ENCODE measurements at places on chromosomes 7 and 10.

DNA sequence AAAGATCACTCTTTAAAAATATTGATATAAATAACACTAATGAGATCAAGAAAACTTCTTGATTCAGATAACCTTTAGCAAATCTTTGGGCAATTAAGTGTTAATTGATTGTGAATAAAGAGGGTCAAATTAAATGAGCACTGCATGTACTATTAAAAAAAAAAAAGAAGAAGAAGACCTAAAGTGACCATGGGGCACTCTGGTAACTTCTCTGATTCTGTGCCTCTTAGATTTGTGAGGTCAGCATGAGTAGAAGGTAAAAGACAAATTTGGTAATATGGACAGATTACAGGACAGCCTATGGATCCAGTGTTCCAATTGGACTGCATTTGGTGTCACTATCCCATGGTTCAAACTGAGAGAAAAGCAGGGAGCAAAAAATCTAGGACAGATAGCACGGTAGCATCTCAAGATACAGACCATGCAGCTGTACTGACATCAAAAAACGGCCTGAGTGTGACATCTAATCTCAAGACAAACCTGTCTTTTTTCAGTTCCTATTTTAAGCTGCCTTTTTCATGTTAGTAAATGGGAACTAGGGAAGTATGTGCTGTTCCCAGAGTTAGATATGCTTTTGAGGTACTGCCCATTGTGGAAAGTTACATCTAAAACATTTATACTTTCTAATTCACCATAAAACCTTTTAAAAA, 128.0 kb downstream of the KCND2 start:
- no peak for DNase-seq

DNA sequence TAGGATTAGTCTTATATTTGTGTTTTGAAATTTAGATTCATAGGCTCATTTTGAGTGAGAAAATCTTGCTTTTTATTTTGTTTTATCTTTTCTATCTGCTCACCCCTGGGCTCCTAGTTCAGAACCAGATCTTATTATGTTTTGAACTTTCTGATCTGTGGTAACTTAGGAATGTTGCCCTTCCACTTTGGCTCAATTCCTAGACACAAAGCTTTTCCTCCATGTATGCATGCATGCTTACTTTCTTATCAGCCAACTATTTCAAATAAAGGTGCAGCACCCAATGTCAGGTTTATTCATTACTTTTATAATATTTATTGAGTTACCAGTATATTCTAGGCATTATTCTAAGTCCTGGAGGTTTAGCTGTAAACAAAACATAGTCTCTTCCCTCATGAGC, 374.8 kb upstream of the KIAA1217 start:
- DNase-seq: no peak

DNA sequence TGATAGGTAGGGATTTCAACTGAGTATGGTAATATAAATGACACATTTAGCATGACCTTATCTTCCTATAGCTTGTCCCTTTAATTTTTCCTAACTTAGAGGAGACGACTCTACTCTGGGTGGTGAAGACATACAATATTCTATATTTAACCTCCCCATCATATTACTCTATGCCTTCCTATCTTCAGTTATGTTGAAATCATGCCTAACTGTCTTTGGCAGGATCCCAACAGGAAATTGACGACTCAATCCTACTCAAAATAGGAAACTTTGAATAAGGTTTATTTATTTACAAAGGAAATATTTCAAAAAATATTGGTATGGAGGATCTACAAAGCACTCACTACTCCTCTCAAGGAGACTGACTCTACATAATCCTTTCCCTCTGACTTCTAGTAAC, 24.1 kb upstream of the SEMA3A start:
- no peak for DNase-seq

GRCh38 chr10:87716348-87716670, 56.6 kb downstream of the PAPSS2 start:
- DNase-seq: no peak

- DNase-seq: no peak
These were observed 63.9 kb downstream of the BTAF1 start for GRCh38 chr10:91987397-91988037.

GRCh38 chr7:98970016-98970615, 91.8 kb downstream of the TRRAP start:
- no peak for DNase-seq

DNA sequence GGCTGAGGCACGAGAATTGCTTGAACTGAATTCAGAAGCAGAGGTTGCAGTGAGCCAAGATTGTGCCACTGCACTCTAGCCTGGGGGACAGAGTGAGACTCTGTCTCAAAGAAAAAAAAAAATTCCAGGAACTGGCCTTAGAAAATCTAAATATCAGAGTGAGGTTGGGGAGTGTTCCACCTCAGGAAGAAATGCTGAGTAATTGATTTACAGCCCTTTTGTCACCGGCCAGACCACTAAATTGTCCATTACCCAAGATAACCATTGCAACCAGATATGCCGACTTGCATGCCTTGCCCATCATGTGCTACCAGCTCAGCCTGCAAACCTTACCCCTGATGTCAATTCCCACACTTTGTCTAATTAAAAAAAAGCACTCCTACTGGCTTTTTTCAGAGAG, 42.4 kb downstream of the CRCP start:
- DNase-seq: no peak

GRCh38 chr10:103451091-103451813, 918 bp downstream of the CALHM2 start:
- DNase-seq: no peak

DNA sequence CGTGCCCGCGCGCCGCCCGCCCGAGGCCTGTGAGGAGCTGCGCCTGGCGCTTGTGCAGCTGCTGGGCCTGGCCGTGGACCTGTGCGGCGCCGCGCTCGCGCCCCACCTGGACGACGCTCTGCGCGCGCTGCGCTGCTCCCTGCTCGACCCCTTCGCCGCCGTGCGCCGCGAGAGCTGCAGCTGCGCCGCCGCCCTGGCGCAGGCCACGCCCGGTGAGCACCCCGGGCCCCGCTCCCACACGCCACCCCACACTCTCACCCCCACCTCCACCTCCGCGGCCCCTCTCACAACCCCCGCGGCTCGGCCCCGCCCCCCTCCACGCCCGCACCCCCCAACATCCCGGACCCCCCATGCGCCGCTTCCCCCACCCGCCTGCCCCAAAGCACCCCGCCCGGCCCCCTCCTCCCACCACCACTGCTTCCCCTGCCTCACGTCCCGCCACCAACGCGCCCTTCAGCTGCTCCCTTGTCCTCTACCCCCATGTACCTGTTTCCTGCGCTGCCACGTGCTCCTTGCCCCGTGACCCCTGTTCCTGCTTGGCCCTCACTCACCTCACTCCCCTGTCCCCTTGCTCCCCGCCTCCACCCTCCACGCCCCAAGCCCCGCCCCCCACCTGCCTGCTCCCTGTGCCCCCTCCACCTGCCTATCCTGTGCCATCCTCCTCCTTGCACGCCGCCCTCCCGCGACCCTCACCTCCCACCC, at the start of gene PRKAR1B:
Gene PRKAR1B (minus strand): TSS at position 178 of the 702 bp plus-strand sequence. CDS start 15,776 bp downstream, outside the sequence.
- DNase-seq: peak; percentile 21

- DNase-seq: no peak
These were observed 21.0 kb downstream of the CDK6 start for GRCh38 chr7:92815412-92815811.

DNA sequence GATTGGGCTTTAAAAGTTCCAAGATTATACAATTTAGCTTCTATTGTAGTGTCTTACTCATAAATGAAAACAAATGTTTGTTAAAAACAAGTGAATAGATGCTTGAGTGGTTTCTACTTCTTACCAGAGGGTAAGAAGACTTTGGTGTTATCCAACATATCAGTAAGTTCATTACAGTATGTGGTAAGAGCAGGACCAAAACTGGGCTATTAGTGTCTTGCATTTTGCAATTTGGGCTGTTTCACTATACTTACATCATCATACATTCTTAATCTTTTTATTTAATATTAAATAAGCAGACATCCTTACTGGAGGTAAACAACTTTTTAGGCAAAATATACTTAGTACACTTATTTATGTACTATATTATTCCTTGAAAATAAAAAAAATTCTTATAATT, 248.4 kb upstream of the HGF start:
- no peak for DNase-seq

- DNase-seq: no peak
These were observed 467.9 kb upstream of the PODXL start for GRCh38 chr7:132024290-132024689.

- DNase-seq: no peak
These were observed 710 bp downstream of the MRPL43 start for GRCh38 chr10:100986623-100986951.

GRCh38 chr7:140033036-140033435, 29.7 kb downstream of the PARP12 start:
- DNase-seq: no peak

GRCh38 chr10:32005050-32005449, 51.2 kb downstream of the KIF5B start:
- DNase-seq: no peak

DNA sequence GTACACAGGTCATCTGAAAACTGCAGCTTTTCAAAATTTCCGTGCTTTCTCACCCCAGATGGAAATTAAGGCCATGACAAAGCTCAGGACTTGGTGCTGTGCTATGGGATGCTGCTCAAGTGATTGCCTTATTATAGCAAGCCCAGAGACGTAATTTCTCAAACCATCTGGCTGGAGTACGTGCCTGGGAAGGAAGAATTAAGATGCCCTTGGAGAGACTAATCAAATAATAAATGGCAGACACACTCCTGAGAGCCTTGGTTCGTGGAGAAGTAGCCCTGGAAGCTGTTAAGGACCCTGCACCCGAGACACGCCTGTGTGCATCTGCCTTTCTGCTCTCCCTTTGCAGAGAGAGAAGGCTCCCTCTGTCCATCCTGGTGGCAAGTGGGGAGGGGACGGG, 38.3 kb upstream of the PRLHR start:
- DNase-seq: no peak

GRCh38 chr7:47498229-47499056, 83.5 kb downstream of the TNS3 start:
- DNase-seq: no peak

DNA sequence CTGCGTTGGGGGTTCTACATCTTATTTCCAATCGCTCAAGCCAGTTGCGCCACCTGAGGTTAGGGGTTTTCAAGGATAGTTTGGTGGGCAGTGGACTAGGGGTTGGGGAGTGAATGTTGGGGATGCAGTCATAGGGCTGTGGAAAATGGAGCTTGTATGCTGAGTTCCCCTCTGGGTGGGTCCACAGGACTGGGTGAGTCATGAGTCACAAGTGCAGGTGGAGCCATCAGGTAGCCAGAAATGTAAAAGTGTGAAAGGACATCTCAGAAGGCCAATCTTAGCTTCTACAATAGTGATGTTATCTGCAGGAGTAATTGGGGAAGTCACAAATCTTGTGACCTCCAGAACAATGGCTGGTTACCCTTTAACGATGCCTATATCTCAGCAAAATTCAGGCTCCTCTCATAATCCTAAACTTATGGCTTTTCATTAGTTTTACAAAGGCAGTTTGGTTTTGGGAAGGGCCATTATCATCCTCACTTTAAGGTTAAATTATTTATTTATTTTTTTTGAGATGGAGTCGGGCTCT, 18.0 kb upstream of the MKRN1 start:
- no peak for DNase-seq

- no peak for DNase-seq
These were observed 98.5 kb upstream of the PPP2R2D start for GRCh38 chr10:131802156-131802915.

DNA sequence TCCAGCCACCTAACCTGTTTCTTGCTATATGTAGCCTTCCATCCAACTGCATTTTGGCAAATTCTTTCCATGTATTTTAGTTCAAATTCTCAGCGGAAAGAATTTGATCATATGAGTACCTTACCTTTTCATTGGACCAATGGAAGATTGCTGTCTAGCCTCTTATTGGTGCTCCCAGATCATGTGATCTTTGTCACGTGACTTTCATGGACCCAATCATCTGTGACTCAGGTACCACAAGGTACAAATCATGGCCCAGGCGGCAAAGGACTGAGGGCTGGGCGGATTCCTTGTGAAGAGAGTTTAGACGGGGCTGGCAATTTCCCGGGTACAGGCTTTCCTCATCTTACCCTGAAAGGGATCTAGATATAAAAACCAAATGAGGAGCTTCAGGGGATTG, 85.9 kb upstream of the TBX20 start:
- DNase-seq: no peak

DNA sequence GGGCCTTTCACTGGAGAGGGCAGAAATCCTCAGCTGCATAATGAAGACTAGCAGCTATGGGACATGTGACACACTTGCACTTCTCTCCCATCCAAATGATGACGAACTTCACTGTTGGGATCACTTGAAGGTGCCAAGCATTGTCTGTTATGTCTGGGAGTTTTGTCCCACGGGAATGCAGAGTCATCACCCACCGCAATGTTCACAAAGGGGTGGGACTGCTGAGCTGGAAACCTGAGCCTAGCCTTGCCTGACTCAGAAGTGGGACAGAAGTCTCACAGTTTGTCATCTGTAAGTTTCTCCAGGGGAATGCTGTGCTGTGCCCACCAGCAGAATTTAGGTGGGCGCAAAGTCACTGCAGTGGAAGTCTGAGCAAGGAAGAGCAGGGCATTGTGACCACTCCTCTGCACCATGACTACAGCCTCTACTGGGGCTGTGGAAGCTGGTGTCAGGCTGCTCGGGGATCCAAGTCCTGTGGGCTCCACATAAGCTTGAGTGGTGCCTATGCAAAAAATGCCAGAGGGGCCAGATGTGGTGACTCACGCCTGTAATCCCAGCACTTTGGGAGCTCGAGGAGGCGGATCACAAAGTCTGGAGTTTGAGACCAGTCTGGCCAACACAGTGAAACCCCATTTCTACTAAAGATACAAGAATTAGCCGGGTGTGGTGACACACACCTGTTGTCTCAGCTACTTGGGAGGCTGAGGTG, 472.0 kb upstream of the CNTNAP2 start:
- no peak for DNase-seq

- DNase-seq: no peak
These were observed 19.7 kb downstream of the AHR start for GRCh38 chr7:17318146-17318545.

GRCh38 chr7:2864999-2865670, 21.0 kb upstream of the GNA12 start:
- DNase-seq: peak; percentile 61

GRCh38 chr7:141444961-141445360, 106.2 kb upstream of the AGK start:
- no peak for DNase-seq

DNA sequence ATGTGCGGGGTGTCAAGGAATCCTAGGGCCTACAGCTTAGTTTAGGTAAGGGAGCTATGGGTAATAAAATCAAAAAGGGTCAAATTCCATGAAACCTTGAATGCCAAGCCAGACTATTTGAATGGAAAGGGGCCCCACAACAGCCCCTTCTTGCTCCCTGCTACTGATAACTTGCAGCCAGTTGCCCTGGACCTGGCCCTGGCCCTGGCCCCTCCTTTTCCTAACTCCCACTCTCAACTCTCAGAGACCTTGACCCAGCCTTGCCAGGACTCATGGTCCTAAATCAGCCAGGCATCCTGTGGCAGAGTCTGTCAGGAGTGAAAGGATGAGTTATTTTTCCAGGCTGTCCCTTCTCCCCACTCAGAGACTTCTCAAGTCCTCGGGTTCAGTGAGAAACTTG, 5.9 kb downstream of the KCNIP2 start:
- DNase-seq: no peak

DNA sequence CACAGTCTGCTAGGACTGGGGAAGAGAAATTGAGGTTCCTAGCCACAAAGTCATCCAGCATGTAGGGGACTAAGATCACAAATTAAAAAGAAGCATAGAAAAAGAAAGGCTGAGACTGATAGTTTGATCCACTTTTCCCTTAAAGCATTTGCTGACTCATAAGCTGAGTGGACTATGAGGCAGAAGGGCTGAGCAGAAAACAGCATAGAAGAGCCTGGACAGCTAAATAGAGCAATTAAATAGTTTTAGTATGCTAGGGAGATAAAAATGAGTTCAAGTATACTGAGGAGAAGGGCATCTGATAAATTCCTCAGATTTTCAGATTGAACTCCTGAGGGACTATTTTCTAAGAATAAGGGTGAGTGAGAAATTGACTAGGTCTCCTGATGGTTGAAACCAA, 155.9 kb upstream of the EGR2 start:
- no peak for DNase-seq
